ENCODE measurements at places on chromosomes 5 and 9.

DNA sequence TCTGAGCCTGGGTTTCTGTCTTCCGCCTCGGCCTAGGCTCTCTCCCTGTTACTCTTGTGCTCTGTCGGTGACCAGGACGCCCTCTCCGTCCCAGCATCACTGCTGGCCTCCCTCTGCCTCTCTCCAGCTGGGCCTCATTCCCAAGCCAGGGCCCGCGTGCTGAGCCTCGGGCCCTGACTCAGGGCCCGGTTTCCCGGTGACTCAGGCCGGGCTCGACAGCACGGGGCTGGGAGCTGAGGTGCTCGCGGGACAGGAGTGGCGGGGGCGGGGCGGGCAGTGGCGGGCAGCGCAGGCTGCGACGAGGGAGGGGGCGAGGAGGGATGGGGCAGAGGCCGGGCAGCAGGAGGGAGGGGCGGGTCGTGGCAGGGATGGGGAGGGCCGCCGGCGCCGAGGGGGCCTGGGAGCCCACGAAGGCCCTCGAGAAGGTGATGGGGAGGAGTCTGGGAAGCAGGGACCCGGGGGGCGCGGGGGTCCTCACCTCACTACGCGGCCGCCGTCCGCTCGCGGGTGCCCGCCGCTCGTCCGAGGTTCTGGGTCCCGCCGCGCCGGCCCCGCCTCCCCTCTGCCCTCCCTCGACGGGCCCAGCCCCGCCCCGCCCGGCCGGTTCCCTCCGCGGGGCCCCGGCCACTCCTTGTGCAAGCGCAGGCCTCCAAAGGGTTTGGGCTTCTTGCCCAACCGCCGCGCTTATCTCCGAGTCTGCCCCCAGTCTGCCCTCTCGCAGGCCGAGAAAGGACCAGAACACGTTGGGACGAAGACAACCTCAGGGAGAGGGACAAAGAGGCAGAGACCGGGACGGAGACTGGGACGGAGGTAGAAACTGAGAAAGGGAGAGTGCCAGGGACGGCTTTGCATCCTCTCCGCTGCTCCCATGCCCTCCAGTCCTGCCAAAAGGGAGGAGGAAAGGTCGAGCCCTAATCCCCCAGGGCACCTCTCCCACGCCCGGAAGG lies at the start of gene ARAP3:
ARAP3 (minus strand) TSS at position 536 of the 947 bp plus-strand sequence. CDS start 1,744 bp downstream, outside the sequence.
- peak; percentile 77 for DNase-seq

- DNase-seq = no peak
Measured at GRCh38 chr5:146363161-146363874, 24.7 kb downstream of the POU4F3 start.

DNA sequence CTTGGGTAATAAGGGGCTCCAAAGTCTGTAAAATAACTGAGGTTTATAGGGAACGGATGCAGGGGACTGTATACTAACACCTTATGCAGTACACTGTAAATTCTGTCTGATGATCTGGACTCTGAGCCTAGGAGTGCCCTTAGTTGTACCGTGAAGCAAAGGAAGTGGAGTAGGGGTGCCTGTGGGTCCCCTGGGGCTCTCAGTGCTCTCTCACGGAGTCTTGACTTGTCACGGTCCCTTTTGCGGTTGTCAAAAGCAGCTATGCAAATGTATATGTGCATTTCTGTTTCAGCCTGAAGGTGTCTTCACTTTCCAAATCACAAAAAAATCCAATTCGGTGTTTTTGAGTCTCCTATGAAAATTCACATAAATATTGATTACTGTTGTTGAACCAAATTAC lies 17.8 kb downstream of the DMRT1 start:
- no peak for DNase-seq

DNA sequence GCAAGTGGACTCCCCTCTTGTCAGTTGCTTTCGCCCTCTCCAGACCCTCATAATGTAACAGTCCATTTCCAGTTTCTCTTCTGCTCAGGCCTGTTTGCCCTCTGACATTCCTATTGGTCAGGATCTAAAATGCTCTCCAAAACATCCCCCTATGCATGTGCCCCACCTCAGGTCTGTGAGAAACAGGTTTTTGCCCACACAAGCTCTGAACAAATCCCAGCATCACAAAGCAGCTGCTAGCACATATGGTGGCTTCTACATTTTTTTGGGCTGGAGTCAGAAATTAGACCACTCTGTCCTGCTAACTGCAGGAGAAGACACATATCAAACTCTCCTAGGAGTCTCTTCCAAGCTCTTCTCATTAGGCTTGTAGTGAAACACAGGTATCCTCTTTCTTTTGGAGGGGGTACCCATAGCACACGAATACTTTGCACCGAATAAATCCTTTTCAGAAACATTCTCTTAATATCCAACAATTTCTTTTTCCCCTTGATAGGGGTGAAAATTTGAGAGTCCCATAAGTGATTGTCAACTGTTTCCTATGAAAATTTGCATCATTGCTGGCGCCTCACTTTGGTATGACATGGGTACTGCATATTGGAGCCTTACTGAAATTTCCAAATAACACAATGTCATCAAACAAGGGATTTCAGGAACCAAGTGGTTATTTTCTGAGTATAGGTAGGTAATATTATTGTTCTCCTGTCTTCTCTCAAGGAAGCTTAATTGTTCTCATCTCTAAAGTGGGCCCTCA lies 19.3 kb upstream of the HSPA9 start:
- DNase-seq = no peak
